ENCODE measurements at places on chromosomes 6 and 20. TPM values are rescaled to one million over a fixed set of nuclear protein-coding genes. Genes with fewer than 3 reads are reported as not detected.
A peak's percentile ranks its signal among the peaks of the same experiment; 100 is the strongest.

The ACTL10 gene
- polyA plus RNA-seq: 1.6 TPM

The WFDC10B gene
- polyA plus RNA-seq: not detected

DNA sequence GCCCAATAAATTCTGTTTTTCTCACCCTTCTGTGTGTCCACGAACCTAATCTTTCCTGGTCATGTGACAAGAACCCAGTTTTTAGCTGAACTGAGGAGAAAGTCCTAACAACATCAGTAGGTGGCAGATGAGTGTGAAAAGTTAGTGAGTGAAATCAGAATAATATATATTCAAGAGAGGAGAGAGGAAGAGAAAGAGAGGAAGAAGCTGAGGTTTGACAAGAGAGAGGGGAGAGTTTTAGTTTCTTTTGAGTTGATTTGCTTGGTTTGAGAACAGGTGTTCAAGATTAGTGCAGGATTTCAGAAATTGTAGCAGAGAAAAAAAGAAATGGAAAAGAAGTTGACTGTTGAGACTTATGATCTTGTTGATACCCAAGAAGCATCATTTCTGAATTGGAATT is 930.5 kb upstream of the FLRT3 start:
- no peak overlapping the region for H3K27ac ChIP-seq
- H3K36me3 ChIP-seq: no peaks in the 10 kb centered on the region
- H3K4me3 ChIP-seq: no peak overlapping the region
- H3K27me3 ChIP-seq: no peaks in the 10 kb centered on the region
- no peaks in the 10 kb centered on the region for H3K4me1 ChIP-seq

- no peaks in the 10 kb centered on the region for H3K4me1 ChIP-seq
- H3K4me3 ChIP-seq: no peak overlapping the region
- no peak overlapping the region for H3K27ac ChIP-seq
- no peaks in the 10 kb centered on the region for H3K27me3 ChIP-seq
Measured at GRCh38 chr6:20954315-20954714, 420.1 kb downstream of the CDKAL1 start.

DNA sequence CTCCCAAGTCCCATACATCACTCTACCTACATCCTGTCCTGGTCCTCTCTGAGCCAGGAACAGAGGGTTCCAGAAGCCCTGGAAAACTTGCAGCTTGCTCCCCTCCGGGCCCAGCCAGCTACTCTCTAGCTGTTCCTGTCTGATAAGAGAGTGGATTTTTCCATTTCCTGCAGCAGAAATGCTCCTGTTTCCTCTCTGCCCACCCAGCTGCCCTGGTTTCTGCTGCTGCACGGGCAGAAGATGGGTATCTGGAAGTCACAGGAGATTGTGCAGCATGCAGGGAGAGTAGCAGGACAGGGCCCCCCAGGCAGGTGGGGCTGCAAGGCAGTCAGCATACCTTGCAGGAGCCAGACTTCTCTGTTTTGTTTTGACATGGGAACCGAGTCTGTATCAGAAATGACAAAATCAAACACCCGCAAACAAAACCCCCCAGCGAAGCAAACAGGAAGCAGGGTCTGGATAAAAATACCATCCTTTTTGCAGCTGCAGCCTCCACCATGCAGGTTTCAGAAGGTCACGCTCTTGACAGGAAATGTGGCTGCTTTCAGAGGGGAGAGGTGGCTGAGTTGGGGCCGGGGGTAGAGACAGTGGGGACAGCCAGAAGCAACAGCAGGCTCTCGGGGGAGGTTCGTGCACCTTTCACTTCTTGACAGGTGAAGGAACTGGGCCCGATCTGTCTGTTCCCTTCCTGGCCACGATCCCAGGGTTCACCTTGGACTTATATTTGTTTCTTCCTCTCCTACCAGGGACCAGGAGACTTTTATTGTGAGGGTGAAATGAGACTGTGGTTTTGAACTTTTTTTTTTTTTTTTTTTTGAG is 50.8 kb upstream of the FAM83D start:
- no peak for DNase-seq
- H3K27me3 ChIP-seq: no peaks in the 10 kb centered on the region
- H3K4me3 ChIP-seq: no peak overlapping the region
- no peak overlapping the region for H3K27ac ChIP-seq
- no peaks in the 10 kb centered on the region for H3K36me3 ChIP-seq

DNA sequence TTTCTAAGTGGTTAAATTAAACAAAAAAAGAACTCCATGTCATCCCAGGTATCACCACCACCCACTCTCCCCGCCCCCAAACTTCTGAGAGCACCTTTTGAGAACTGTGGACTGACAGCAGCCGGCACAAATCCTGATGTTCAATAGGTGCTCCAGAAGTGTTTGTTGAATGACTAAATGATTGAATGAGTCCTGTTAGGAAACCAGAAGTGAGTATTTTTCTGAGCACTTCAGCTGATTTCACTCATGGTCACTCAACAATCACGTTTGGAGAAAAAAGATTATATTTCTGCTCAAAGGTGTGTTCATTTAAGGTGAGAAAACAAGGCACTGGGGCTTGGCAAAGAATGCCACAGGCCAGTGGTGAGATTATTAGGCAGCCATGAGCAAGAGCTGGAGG is 6.2 kb upstream of the HNF4A start:
- H3K4me3 ChIP-seq: no peak overlapping the region
- peaks cover 30% of the 10 kb centered on the region for H3K4me1 ChIP-seq
- peaks cover 26% of the 10 kb centered on the region for H3K36me3 ChIP-seq
- no peak overlapping the region for H3K27ac ChIP-seq
- no peak for DNase-seq

GRCh38 chr20:50690650-50691572 is at the start of gene RIPOR3:
RIPOR3 (minus strand) TSS chr20:50691542; CDS start chr20:50691128, 414 bp downstream.
- peak; percentile 29 for DNase-seq
- peaks cover 3% of the 10 kb centered on the region for H3K4me1 ChIP-seq
- no peak within 1 kb of the TSS for H3K27ac ChIP-seq
- peak within 1 kb of the TSS; percentile 57 for H3K4me3 ChIP-seq
- H3K36me3 ChIP-seq: no peaks in the 10 kb centered on the region

DNA sequence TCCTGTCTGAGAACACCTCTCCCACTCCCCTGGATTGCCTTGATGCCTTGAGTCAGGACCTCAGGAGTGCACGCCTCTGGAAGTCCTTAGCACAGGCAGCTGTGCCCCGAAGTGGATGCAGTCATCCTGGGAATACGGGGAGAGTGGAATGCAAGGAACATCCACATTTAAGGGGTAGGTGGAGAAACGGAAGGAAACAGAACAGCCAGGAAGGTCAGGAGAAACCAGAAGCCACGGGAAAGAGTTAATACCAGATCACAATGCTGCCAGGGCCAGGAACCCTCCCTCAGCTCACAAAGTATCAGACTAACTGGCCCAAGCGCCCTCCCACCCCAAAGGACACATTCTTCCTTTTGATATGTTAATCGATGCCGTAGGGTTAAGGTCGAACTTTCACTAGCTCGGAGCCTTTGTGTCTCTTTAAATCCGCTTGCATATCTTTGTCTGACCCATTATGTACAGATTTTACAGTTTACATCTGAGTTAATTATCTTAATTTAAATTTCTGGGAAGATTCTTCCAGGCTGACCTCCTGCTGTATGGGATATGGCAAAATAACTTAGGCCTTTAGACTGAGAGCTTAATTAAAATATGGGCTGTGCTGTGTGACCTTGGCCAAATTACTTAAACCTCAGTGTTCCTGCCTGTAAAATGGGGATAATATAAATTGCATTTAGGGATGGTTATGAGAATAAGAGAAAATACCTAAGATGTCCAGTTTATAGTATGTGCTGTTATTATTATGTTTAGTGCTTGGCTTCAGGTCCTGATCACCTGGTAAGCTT is 24.0 kb upstream of the CCND3 start:
- H3K27ac ChIP-seq: no peak overlapping the region
- DNase-seq: no peak
- no peaks in the 10 kb centered on the region for H3K27me3 ChIP-seq
- no peaks in the 10 kb centered on the region for H3K36me3 ChIP-seq

GRCh38 chr20:50325651-50326050 is 135.0 kb downstream of the CEBPB start:
- no peak for DNase-seq
- H3K27me3 ChIP-seq: no peaks in the 10 kb centered on the region
- H3K36me3 ChIP-seq: peaks cover 2% of the 10 kb centered on the region
- H3K4me3 ChIP-seq: no peak overlapping the region
- H3K4me1 ChIP-seq: peaks cover 20% of the 10 kb centered on the region

Measured in small intestine (tissue), 16 donors.